ENCODE measurements at places on chromosomes 1 and 21. TPM values are rescaled to one million over a fixed set of nuclear protein-coding genes. Genes with fewer than 3 reads are reported as not detected.

FMN2 gene
- 1.3 TPM for total RNA-seq

OR2G6 gene
- total RNA-seq = not detected

MSH4 gene
- total RNA-seq = not detected

IQGAP3 gene
- total RNA-seq = 47.1 TPM

DNA sequence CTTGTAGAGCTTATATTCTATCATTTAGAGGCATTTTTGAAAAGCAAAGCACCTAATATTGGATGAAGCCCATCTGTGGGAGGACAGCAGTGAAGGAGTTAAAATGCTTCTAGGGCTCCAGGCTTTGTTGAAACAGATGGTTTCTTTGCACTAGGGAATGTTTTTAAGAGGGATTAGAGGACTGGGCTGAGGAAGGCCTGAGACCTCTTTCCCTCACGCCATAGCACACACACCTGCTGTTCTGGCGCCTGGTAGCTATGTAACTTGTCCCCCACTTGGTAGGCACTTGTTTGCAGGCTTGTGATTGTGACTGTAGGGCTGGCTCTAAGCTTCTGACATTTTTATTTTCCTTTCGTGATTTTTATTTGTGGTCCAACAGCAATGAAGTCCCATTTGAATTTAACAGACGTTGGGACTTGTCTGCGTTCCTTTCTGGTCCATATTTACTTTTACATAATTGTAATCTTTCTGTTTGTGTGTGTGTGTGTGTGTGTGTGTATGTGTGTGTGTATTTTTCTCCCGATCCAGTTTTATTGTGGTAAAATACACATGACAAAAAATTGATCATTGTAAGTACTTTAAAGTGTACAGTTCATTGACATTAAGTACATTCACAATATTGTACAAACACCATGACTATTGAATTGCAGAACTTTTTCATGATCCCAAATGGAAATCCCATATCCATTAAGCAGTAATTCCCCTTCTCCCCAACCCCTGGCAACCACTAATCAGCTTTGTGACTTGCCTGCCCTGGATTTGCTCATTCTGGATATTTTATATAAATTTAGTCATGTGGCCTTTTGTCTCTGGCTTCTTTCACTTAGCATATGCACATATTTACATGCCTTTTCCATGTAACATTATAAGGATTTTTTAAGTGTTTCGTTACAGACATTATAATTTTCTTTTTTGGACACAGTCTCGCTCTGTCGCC, 33.5 kb upstream of the MACF1 start:
- no peak for DNase-seq

DNA sequence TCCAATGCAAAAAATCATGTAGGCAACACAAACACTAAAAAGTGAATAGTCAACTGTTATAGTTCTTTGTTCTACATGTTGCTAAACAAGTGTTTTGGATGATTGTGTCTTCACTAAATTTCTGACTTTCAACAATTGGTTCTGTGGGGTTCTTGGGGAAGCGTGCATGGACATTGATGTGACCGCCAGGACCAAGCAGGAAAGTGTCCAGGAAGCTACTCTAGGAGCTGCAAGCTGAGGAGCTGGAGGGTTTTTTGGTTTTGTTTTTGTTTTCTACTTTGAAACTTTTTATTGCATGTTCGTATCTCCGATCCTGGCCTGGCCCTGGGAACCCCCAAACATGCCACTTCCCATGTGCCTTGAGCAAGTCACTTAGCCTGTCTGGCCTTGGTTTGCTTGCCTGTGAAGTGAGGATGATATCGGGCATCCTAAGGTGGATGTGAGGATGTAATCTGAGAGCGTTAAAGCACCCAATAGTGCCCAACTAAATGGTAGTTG, 8.0 kb downstream of the TMPRSS3 start:
- DNase-seq = no peak

DNA sequence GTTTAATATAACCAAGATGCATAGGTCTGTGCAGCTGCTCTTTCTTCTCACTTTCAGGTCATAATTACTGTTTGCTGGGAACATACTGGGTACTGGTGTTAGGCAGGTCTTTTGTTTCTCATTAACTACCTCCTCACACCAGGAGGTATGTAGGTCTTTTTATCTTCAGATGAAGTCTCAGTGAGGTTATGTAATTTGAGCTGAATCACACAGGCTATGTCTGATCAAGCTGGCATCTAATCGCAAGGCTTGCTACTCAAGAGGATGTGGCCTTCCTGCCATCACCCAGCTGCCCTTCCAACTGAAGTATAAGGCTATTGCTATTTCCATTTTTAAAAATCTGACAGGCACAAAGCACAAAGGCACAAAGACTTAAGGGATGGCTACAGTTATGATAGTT, 96.4 kb downstream of the RUNX1 start:
- peak; percentile 35 for DNase-seq

DNA sequence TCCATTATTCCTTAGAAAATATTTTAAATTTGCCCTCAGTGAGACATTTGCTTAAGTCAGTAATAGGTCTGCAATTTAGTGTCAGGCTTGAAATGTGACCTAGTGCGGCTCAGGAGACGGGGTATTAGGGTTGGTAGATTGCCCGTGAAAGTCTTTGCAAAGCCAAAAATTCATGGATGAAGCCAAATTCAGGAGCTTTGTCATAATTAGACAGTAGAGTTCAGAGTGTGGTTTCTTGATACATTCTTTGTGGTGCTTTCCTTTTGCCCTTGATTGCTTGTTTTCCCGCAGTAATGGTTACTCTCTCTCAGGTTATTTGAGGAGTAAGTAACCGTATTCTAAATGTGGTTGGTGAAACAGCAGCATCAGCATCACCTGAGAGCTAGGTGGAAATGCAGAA, 120.7 kb downstream of the RPS6KC1 start:
- no peak for DNase-seq

DNA sequence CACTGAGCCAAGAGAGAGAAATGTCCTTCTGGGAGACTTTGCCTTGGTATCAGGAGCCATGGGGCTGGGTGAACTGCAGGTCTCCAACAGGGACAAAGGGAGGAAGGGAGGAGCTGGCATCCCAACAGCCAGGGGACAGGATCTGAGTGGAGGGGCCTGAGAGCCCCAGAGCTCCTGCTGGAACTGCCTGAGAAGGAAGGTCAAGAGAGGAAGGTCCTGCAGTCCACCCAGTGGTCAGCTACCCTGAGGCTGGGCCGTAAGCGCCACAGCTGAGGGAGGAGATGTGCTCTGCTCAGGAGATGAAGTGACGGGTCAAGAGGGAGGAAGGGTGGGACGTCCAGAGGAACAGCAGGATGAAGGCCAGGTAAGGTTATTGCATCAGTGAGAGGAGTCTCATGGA, 7.5 kb upstream of the CLEC20A start:
- no peak for DNase-seq

DNA sequence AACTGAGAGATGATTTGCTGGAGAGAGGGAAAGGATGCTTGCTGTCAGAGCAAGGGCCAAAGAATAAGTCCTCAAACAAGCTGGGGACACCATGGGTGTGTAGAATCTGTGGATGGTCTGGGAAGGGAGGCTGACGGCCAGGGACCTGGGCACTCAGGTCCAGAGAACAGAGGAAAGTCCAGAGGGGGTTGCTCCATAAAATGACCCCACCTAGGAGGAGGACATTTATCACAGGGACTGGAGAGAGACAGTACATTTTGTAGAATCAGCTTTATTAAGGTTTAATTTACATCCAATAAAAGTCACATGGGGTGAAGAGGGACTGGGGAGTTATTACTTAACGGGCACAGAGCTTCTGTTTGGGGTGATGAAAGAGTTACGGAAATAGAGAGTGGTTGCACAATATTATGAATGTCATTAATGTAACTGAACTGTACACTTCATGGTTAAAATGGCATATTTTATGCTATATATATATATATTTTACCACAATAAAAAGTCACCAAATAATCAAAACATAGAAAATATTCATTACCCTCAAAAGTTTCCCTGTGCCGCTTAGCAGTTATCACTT, 73.0 kb upstream of the ABCD3 start:
- DNase-seq = no peak

- DNase-seq = no peak
Measured at GRCh38 chr1:87077959-87078639, 163.7 kb downstream of the HS2ST1 start.
